Left renal pelvis (tissue), 4 donors: ENCODE measurements at places on chromosomes 6 and 20. TPM values are rescaled to one million over a fixed set of nuclear protein-coding genes. Genes with fewer than 3 reads are reported as not detected.

GRCh38 chr6:79782792-79783580 lies 151.9 kb downstream of the SH3BGRL2 start:
- no peak for DNase-seq

DNA sequence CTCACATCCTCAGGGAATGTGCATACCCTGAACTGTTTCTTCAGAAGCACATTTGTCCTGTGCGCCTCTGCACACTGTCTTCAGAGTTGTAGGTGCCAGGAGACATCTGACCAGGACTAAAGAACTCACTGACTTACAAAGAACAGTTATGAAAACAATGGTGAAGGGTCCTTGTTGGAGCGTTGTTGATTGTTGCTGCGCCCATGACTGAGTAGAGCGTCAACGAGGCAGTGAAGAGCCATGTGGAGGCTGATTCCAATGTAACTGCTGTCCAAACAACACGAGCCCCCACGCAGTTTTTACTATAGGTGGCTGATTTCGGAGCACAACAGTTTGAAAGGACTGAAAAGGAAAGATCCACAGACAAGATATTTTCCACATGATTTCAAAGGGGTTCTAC lies 380.3 kb downstream of the CDH26 start:
- DNase-seq: no peak

FAM209B gene
- 0.34 TPM for polyA plus RNA-seq

- DNase-seq: no peak
Measured at GRCh38 chr6:3822747-3823445, 26.3 kb upstream of the FAM50B start.

DNA sequence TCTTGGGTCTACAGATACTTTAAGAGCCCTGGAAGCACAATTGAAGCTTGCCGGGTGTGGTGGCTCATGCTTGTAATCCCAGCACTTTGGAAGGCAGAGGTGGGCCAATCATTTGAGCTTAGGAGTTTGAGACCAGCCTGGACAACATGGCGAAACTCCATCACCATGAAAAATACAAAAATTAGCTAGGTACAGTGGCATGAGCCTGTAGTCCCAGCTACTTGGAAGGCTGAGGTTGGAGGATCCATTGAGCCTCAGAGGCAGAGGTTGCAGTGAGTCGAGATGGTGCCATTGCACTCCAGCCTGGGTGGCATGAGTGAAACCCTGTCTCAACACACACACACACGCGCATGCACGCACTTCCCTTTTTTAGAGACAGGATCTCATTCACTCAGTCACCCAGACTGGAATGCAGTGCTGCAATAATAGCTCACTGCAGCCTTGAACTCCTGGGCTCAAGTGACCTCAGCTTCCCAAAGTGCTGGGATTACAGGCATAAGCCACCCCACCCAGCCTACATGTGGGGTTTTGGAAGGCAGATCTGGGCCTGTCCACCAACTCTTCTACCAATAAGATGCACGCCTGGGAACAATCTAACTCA lies 182.5 kb upstream of the JARID2 start:
- DNase-seq: no peak

DNA sequence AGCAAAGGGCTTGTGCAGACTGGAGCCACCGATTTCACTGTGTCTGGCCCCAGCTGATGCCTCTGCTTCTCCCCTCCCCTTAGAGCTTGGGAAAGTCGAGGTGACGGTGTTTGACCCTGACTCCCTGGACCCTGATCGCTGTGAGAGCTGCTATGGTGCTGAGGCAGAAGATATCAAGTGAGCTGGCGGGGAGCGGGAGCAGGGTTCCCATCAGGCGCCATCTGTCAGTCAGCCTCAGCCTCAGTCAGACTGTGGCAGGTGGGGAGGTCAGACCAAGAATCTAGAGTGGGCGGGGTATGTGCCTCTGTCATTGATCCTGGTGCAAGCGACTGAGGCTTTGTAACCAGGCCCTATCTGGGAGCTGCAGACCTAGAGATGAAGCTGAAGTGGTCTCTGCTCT lies 5.5 kb downstream of the ERGIC3 start:
- no peak for DNase-seq

- no peak for DNase-seq
Measured at GRCh38 chr6:149168968-149169367, 148.5 kb upstream of the TAB2 start.

CNKSR3 gene
- polyA plus RNA-seq: 57.9 TPM

DNA sequence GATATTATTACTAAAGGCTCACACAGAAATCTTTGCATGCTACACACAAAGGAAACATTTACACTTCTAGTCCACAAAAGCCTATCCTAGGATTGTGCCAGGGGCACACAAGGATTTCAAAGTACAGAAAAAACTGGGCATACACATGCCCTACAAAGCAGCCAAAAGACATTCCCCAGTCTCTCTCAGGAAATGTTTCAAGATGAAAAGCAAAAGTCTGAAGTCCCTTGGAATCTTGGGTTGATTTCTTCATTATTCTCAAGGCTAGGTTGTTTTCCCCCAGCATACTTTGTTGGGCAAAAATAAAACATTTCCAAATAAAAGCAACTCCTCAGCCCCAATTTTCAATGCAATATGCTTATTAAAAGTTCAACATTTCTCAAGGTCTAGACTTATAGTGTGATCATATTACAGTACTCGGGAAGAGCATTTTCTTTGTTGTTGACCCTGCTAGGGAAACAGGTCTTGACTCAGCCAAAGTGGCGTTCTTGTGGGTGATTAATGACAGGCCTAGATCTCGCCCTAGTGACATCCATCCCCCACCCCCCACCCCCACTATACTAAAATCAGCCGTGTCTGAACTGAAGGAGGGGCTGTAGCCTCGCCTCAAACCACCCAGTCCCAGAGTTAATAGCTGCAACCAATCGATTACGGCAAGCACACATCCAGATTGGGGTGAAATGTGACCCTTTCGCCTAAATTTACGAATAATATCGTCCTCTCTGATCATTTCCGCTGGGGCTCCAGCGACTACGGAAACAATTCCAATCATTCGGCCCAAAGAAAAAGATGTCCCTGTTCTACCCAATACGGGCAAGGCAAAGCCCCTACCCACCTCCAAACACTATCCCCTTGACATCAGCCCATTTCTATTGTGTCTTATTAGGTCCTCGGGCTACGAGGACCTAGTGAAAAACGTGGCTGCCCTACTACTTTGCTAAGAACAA lies 1.4 kb downstream of the AKIRIN2 start:
- DNase-seq: no peak

WDR46 gene
- 60.9 TPM for polyA plus RNA-seq

DNA sequence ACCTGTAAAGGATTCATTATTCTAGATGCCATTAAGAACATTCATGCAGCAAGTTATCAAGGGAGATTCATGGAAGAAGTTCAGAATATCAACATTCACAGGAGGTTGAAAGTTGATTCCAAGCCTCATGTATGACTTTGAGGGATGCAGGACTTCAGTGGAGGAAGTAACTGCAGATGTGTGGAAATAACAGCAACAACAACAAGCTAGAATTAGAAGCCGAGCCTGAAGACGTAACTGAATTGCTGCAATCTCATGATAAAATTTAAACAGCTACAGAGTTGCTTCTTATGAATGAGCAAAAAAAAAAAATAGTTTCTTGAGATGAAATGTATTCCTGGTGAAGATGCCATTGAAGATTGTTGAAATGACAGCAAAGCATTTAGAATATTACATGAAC lies 73.3 kb upstream of the NXT1 start:
- no peak for DNase-seq

CPNE5 gene
- polyA plus RNA-seq: 15.0 TPM

DNA sequence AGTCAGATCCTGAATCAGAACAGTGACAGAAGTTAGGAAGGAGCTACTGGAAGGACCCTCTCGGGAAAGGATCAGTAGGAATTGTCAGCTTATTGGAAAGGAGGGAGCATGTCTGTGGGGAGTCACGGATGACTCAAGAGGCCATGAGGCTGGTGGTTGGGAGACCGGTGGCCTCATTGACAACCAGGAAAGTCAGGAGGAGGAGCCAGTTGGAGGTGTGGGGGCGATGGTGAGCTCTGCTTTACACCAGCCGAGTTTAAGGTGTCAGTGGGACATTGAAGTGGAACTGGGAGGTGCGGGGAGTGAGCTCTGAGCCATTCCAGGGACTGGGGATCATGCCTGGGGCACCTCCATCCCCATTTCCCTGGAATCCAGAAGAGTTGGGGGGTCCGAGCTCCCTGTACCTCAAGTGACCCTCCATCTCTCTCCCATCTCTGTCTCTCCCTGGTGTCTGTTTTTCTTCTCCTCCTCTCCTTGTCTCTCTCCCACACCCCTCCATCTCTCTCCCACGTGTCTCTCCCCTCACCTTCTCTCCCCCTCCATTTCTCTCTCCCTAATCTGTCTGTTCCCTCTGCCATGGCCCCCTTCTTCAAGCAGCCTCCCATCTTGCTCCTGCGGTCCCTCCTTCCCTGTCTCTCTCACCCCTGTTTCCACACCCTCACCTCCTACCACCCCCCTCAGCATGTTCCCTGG lies 14.3 kb upstream of the ZBTB9 start:
- no peak for DNase-seq

KHDC1L gene
- polyA plus RNA-seq: 0.37 TPM

DNA sequence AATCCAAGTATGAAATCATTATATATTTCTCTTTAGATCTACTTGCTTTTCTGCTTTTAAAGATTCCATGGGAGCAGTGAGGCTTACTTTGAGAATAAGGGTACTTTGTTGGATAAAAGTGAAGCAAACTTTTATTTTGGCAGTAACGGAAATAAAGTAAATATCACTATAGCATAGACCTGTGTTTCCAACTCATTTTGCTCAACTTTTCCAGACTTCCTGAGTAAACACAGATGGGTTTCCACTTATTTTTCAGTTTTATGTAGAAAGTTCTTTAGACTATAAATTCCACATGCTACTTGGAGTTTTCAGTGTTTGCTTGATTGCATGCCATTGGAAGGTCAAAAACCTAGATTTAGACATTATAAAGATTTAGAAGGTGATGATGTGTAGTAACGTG lies 6.2 kb downstream of the STX16 start:
- no peak for DNase-seq

SIRPD gene
- polyA plus RNA-seq: not detected

DNA sequence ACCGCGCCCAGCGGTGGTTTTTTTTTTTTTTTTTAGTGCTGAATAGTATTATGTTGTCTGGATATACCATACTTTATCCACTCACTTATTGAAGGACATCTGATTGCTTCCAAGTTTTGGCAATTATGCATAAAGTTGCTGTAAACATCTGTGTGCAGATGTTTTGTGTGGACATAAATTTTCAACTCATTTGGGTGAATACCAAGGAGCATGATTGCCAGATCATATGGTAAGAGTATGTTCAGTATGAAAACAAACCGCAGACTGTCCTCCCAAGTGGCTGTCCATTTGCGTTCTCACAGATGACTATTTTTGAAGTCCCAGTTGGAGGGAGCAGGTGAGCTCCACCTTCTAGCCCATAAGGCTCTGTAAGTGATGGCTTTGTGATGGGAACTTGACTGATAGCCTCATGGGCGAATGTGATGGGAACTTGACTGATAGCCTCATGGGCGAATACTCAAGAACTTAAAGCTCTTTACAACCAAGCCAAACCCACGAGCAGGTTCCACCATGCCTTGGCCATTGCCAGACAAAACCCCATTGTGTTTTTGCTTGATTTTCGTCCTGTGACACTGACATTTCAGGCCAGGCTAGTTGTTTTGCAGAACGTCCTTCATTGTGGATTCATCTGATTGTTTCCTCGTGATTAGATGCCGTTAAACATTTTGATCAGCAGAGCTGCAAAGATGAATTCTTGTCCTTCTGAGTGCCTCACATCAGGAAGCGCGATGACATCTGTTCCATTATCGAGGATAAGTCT lies 51.0 kb downstream of the ZBTB2 start:
- DNase-seq: no peak

TRIM31 gene
- not detected for polyA plus RNA-seq

DNA sequence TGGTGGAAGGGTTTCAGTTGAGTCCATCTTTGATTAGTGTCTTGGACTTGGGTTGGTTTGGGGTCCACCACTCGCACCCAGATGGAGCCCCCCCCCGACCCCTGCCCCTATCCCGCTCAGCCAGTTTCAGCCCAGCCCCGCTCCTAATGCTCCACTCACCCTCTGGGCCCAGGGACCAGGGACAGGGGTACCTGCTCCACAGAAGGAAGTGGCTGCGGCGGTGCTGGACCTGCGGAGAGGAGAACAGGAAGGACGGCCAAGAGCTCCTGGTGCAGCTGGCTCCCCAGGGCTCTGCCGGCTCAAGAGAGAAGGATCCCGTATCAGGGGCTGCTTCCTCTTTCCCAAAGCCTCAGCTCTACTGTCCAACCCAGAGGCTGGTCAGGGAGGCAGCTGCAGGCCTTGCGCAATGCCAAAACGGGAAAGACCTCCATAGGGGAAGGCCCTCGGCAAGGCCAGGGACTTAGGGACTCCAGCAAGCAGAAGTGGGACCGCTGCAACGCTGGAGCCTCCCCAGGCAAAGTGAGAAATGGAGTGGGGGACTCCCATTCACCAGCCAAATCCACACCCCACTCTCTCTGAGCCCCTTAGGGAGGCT lies at the start of gene SIGLEC1:
SIGLEC1 (minus strand) TSS at position 322 of the 595 bp plus-strand sequence. CDS start 5,472 bp downstream, outside the sequence.
- DNase-seq: no peak

DNA sequence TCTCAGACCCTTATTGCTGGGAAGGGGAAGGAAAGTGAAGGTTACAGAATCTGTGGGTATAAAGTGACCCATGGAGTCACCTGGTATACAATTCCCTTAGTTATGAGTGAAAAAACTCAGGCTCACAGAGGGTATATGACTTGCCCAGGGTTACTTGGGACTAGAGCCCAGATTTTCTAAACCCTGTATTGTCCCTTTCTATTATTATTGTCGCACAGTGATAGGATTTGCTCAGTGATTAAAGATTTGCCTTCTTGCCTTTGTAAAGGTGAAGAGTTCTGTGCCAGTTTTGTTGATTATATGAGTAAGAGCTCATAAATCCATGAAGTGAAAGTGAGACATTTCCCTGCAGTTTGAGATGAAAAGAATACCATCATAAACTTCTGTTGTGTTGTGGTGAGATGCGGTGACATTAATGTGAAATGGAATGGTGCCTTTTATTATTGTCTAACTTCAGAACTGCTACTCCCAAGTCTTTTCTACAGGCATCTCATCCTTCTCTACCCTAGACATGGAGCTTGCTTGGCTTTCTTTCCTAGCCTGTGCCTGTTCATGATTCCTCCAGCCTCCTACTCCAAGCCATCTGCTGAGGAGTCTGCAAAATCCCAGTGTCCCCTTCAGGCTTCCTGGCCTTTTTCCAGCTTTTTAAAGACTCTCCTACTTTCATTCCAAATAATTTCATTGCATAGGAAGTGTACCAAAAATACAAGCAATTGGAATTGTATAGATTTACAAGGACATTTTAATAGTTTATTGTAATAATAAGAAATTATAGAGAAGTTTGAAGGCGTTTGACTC lies 33.5 kb upstream of the ADIG start:
- no peak for DNase-seq

- DNase-seq: no peak
Measured at GRCh38 chr6:108953681-108954080, 105.5 kb downstream of the ARMC2 start.

FKBP5 gene
- 32.7 TPM for polyA plus RNA-seq
